ENCODE measurements at places on chromosomes 6 and 20.

DNA sequence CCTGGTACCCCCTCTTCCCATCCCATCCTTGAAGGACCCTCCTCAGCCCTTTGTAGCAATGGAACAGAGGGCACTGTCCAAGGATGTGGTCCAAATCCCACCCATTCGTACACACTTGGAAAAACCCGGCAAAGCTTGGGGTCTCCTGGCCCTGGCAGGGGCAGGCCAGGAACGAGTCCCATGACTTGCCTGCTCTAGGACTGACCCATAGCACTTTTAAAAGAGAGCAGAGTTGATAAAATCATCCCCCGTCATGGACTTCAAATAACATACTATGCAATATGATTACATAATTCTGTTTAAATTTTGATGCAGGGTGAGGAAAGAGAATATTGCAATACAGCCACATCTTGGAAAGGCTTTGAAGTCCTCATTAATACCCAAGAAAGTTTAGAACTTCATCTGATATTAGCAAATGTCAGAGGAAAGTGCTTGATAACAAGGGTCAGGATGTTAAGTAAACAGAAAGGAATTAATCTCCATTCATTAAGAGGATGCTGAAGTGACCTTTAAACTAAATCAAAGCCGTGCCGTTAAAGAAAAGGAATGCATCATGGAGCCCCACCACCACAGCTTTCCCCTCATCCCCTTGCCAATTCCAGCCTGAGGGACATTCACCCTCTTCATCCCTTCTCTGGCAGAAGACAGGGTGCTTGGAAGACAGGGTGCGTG, 60.7 kb upstream of the NXT1 start:
- DNase-seq = no peak

DNA sequence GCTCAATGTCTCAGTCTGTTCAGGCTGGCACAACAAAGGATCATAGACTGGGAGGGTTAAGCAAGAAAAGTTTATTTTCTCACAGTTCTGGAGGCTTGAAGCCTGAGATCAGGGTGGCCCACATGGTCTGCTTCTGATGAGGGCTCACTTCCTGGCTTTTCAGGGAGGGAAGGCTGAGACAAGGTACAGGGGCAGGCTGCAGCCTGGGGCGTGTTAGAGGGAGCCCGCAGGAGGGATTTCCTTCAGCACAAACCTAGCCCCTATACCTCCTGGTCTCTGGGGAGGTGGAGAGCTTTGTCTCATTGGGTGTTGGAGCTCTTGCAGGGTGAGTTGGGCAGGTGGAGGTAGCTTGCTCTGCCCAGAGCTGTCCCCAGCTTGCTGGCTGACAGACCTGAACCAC, 81.1 kb upstream of the GPR6 start:
- DNase-seq = no peak

DNA sequence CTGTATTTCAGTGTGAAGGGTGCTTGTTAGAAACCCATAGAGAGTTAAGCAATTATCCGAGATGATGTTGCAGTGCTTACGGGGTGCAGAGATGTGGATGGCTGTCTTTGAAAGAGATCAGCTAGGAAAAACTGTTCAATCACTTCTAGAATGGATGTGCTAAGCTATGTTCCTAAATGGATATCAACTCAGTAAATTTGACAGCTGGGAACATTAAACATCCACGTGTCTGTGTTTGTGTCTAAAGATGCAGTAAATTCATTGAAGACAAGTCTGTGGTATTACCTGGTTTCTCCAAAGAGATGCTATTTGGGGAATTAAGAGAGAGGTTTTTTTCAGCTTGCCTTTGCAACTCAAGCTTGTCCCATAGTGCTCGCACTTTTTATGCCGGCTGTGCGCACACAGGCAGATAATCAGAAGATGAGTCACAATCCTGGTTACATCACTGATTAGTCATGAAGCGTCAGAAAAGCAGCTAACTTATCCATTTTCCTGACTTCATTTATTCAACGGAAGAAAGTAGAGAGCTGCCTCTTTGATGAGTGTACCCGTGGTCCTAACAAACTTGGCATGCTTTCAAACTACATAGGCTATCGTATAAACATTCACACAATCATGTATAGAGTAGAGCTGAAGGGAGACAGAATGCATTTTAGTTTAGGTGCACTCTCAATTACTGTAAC, 691.7 kb upstream of the SLC35B3 start:
- no peak for DNase-seq

DNA sequence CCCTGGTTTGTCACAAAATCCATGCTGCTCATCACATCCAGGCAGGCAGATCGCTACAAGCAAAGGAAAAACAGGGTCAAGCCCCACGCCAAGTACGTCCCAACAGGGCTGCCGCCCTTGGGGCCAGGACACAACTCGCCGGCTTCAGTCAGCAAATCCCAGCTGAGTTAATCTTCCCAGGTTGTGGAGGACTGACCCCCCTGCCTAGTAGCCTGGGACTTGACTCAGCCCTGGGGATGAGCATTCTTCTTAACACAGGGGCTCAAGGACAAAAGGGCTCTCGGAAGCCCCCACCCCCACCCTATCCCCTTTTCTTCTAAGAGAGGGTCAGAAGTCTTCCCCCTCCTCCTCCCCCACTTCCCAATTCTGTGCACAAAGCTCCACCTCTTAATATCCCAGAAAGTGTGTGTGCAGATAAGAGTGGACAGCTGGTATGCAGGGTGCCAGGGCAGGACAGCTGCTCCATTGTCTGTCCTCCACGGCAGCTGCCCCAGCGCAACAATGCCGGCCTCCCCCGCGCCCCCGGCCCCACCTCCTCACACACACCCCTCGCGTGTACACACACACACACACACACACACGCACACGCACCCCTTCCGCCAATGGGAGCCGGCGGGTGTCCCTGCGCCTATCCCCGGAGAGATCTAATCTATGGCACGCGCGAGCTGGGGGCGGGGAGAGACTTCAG, 4.5 kb downstream of the DLL1 start:
- peak; percentile 86 for DNase-seq

DNA sequence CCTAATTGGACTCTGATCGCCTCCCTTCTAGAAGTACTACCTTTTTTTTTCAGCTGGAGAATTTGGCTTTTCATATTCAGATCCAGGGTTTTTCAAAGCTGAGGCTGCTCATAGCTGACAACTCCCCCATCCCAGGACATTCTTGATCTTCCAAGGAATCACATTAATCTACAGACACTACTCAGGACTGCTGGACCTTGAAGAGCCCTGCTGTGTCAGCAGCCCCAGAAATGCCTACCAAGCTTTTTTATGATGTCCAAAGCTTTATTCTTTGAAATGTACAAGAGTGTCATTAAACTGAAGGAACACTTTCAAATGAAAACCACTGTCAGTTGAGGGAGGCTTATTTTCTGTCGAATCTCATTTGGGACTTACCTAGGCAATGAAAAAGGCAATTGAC, 704.1 kb downstream of the PTPRT start:
- DNase-seq = no peak

GRCh38 chr6:168447700-168448099, 6.7 kb downstream of the SMOC2 start:
- no peak for DNase-seq

DNA sequence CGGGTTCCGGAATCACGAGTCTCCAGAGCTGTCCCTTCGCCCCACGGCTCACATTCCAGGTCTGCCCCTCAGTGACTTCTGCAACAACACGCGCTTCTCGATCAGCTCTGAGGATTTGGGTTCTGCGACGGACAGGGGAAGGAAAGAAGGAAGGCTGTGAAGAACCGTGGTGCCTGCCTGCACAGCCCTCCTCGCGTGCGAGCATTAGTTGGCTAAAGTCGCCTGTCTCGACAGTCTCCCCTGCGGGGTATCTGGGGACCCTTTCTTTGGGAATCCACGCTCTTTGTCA, 23.1 kb downstream of the VPS52 start:
- no peak for DNase-seq

DNA sequence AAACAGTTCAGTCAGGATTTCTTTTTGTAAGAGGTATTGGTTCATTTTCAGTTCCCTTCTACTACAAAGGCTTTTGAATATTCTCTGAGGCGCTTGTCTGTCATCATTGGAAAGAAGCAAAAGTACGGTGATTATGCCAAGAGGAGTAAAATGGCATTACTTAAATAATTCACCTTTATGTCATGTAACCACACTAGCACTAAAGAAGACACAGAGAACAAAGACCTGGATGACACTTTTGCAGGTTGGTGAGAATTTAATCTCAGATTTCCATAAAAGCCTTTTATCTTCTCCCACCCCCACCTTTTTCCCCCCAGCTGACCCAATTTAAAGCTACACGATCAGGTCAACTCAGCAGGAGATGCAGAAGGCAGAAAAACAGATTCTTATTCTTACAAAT, 451.8 kb downstream of the HACE1 start:
- DNase-seq = no peak

DNA sequence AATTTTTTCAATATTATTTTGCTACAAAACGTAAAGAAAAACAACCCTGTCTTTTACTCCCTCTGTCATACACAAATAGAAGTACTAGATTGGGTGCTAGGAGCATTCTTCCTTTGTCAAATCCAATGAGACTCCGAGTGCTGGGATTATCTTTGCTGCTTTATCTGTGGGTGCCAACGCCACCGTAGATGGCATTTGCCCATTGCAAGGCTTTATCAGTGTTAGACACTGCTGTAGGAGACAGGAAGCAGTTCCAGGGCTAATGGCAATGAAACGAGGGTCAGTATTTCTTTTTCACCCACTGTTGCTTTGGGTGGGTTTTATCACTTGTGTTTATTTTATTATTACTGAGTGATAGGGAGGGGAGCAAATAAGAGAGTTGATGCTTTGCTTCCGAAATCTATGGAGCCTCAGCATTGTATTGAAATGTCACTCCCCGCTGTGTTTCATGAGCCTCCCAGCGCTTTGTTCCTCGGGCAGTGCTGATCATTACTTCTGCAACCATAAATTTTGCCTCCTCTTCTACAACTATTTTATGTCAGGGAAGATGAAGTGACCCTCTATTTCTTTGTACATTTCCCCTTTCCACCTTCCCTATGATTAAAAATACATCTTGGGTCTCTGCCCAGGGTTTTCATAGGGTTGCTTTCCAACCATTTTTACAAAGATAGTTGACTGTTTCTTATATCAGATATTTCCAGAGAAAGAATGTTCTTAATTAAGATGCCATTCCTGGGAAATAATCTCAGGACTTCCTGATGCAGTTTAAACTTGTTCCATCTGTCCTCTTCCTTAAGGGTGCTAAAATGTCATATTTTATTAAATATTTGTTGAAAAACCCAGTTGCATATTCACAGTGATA, 86.7 kb upstream of the LAMP5 start:
- no peak for DNase-seq

DNA sequence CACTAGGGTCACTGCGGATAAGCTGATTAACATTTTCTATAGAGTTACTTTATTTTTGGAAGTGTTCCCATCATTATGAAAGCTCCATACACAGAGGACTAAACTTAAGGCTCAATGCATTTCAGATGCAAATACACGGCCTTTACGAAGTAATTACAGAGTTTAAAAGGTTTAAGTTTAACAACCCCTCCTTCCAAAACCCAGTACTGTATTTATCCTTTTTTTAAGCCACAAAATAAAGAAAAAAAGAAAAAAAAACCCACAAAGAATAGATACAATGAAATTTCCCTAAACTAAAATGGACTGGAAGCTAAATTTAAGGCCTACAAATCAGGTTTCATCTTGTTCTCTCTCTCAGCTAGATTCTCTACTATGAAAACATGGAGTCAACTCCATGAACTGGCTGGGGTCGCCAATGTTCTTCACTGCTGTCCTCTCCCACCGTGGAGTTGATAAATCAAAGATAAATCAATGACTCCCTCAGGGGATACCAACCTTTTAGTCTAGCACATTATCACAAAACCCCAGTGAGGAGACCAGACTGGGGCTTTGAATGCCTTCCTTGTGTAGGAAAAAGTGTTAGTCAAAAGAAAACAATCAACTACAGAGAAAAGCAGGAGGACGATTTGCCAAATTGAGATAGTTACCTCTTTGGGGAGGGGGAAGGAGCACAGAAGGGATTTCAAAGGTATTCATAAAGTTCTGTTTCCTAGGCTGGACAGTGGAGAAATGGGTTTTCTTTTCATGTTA, 52.5 kb downstream of the TNFRSF21 start:
- no peak for DNase-seq

GRCh38 chr20:688809-689212, 13.2 kb upstream of the SCRT2 start:
- DNase-seq = peak; percentile 31

DNA sequence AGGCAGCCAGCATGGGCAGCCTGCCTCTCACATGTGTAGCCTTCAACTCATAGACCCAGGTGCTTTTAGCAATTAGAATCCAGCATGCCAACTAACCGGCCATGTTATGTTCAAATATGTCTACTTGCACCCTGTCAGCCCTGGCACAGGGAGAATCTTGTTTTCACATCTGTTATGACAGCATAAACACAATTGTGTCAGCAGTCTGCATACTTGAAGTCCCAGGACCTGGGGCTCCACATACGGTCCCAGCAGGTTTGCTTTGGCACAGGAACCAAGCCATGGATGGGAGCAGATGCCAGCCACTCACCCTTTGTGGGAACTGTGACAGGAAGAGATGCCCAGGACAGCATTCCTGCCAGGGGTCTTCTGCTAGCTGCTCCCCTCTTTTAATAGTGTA, 67.2 kb upstream of the SYNDIG1 start:
- no peak for DNase-seq

DNA sequence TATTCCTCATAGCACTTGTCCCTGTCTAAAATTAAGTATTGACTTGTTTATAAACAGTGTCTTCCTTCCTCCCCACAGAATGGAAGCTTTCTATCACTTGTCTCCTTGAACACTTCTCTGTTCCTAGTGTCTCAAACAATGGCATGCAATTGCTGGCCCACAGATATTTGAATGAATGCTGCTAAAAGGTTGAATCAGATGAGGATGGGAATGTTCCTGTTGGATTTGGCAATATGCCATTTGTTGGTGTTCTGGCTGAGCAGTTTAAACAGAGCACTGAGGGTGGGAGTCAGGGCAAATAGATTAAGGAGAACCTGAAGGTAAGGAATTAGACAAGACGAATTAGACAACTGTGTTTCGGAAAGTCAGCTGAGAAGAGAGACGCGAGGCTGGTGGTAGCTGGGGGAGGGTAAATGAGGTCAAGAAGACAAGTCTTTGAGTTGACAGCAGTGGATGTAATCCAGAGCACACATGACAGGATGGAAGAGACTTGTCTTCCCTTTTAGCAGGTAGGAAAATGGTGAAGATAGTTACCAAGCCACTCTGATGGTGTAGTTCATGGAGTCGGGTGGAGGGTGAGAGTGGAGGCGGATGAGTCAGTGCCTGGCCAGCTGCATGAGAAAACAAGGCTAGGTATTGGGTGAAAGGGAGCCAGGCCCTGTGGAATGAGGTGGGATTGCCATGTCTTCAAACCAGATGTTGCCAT, 58.3 kb upstream of the GNRH2 start:
- DNase-seq = peak; percentile 71

GRCh38 chr6:156796627-156797026, 19.4 kb downstream of the ARID1B start:
- DNase-seq = no peak

GRCh38 chr6:3568396-3569082, 111.7 kb upstream of the SLC22A23 start:
- peak; percentile 92 for DNase-seq

- DNase-seq = no peak
Observed at GRCh38 chr6:168078943-168079405, at the start of gene FRMD1. FRMD1 (minus strand) TSS chr6:168079212; CDS start chr6:168079094, 118 bp downstream.

GRCh38 chr20:55569084-55569483, 436.2 kb downstream of the CBLN4 start:
- no peak for DNase-seq

GRCh38 chr6:118288355-118289124, 259.6 kb upstream of the PLN start:
- DNase-seq = no peak

GRCh38 chr6:136437246-136437645, 113.0 kb downstream of the MAP7 start:
- no peak for DNase-seq
